ENCODE measurements at places on chromosomes 5 and 9.

GRCh38 chr9:103615994-103616393 lies 478.1 kb upstream of the SMC2 start:
- DNase-seq, result no peak

GRCh38 chr5:33229216-33229615 lies 211.5 kb upstream of the TARS1 start:
- DNase-seq, result no peak

DNA sequence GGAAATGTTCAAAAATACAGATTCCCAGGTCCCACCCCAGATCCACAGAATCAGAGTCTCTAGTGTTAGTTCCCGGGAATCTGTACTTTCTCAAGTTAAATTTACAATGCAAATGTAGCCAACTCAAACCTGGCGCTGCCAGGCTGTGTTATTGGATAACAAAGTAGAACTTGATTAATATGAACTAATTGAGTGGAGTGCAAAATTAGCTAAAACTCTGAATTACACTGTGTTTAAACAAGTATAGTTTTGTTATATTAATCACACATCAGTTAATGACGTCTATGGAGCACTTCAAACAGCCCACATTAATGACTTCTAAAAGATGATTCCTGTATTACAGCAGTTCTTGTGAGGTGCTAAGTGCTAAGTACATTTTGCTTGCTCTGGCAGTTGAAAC lies 32.4 kb upstream of the CYFIP2 start:
- no peak for DNase-seq

- DNase-seq, result no peak
Measured at GRCh38 chr5:176703857-176704256, 56.6 kb downstream of the TSPAN17 start.

DNA sequence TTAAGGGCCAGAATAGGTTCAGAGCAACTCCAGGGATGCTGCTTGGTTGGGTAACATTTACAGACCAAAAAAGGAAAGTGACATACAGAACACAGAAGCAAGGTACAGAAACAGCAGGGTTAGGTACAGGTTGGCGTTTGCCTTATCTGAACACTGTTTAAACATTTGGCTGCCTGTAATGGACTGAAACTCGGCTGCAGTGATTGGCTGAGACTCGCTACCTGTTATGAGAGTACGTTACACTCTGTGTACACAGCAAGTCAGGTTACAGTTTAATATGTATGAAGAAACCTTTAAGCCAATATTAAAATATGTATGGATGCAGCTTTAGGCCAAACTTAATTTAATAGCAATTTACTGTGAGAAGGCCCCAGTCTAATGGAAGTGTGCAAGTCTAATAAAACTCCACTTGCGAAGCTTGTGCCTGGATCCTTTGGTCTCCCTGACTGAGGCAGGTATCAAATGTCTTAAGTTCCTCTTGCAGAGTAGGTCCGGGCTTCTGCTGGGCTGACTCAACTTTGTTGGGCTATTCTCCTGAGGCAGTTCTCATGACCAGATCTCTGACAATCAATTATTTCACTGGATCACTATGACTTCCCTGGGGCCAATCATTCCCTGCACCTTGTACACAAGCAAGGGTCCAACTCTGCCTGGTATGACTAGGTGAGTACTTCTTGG lies 204.9 kb downstream of the ZNF462 start:
- DNase-seq, result no peak

- DNase-seq, result no peak
Measured at GRCh38 chr5:74186356-74187315, 453.9 kb downstream of the ENC1 start.

DNA sequence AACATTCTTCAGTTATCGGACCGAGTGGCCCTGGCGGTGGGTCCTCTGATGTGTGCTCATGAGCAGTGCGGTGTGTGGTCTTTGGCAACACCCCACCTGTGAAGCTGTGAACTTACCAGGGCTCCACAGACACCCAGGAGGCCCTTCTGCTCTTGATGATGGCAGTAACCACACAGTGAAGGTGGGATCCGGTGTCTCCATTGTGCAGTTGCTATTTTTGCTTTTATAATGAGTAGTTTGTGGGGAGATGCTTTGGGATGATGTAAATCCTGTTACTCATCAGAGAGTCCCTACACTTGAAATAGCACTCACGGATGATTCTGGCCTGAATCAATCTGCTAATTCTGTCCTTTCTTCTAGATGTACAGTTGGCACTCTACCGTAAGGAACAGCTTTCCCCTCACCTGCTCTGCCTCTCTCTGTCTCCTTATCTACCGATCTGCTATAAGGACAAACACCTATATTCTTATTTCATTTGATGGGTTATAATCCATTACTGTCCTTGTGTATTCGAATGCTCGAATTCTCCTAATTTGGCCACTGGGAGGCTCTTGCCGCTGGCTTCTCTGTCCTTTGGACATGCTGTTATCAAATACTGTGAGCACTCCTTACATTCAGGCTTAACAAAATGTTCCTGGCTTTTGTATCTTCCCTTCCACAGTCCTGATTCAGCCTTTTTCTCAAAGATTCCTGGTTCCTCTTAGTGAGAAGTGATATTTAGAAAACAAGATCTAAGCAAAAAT lies 20.2 kb downstream of the ATPSCKMT start:
- DNase-seq, result no peak

DNA sequence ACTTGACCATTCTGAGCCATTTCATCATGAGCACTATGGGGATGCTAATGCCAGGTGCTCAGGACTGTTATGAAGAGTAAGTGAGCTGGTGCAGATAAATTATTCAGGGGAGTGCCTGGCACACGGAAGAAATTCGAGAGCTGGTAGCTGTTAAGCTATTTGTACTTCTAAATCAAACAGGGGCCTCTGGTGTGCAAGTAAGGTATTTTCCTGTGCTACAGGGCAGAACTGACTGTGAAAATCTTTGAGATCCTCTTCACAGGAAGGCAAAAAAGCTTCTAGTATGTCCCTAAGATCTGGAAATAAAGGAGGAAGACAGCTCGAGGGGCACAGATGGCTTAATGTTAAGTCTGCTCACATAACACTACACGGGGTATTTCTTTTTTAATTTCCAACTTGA lies 106.3 kb upstream of the SPOCK1 start:
- DNase-seq, result no peak

GRCh38 chr5:142585451-142585850 lies 100.4 kb downstream of the FGF1 start:
- DNase-seq, result no peak

GRCh38 chr5:150574818-150575547 lies 65.5 kb upstream of the SYNPO start:
- no peak for DNase-seq

GRCh38 chr9:136838314-136839228 lies 3.7 kb upstream of the AJM1 start:
- DNase-seq, result no peak

GRCh38 chr5:13508559-13508958 lies 435.9 kb downstream of the DNAH5 start:
- DNase-seq, result no peak

GRCh38 chr9:109907810-109908458 lies 127.9 kb downstream of the PALM2AKAP2 start:
- no peak for DNase-seq

DNA sequence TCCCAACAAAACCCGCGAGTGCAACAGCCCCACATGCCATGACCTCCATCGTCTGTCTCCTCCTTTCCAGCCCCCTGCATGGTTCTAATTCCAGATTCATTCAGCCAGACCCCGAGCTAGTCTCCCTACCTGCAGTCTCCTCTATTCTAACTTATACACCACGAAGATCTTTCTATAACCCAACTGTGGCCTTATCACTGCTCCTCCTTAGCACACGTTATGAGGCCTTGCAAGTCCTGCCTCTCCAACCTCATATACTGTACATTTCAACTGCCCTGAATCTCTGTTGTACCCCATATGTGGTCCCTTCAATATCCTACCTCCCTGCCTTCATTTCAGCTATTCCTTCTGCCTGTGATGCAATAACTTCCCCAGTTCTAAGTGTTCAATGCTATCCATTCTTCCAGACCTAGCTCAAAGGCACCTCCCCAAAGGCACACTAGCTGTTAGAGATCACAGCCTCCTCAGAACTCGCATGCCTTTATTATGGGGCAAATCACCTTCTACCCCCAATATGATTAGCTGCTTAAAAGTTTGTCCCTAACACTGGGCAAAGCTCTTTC lies 215.1 kb upstream of the TRIM32 start:
- no peak for DNase-seq

DNA sequence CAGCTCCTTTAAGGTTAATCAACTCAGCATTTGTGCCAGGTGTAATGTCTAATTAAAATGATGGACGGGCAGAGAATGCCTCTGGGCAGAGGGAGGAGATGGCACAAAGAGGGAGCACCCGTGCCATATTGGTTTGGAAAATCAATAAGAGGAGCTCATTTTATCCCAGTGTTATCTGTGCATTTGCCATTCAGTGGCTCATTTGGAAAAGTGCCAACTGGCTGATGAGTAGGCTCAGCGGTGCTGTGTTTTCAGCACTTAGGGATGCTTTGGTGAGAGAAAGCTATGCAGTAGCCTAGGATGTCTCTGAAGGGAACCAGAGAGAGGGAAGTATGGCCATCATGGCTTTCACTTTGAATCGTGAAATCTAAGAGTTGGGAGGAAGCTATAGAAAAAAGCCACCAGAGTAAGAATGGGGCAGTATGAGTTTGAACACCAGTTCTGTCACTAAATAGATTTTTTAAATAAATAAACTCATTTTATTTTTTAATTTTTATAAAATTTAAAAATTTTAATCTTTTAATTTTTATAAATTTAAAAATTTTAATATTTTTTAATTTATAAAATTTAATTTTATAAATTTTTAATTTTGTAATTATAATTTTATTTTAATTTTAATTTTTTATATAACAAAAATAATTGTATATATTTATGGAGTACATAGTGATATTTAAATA lies 472.8 kb downstream of the BRINP1 start:
- DNase-seq, result no peak

DNA sequence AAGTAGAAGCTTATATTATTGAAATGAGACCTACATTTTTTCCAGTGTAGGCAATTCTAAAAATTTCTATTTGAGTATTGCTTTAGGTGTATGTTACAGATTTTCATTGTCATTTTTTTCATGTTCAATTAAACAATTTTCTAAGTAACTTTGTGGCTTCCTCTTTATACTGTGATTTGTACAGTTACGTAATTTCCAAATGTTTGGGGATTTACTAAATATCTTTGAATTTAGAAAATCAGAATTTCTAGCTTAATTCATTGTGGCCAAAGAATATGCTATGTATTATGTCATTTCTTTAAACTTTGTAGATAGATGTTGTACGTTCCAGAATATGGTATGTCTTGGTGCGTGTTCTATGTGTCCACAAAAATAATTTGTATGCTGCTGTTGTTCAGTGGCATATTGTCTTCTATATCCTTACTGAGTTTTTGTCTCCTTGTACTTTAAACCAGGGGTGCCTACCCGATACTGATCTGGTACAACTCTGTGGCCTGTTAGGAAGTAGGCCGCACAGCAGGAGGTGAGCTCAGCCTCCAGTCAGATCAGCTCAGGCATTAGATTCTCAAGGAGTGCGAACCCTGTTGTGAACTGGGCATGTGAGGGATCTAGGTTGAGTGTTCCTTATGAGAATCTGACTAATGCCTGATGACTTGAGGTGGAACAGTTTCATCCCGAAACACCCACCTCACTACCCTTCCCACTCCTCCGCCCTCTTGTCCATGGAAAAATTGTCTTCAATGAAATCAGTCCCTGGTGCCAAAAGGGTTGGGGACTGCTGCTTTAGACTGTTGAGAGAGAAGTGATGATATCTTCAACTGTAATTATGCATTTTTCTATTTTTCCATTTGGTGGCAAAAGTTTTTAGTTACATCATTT lies 63.5 kb downstream of the UBE2R2 start:
- DNase-seq, result no peak

DNA sequence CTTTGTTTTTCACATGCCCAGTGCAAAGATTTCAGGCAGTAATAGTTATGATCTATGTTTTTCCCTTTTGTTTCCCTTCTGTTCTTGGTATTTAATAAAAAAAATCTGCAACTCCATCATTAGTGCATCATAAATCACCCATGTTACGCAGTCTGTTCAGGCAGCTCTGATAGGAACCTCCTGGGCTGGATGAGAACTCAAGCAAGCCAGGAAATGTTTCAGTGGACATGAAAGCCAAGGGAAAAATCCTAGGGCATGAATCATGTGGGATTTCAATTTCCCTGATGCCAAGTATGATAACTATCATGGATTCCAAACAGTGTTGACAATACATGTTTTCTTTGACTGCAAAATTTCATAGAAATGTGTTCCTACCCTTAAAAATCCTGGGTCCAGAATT lies 119.7 kb upstream of the TARS1 start:
- DNase-seq, result no peak

DNA sequence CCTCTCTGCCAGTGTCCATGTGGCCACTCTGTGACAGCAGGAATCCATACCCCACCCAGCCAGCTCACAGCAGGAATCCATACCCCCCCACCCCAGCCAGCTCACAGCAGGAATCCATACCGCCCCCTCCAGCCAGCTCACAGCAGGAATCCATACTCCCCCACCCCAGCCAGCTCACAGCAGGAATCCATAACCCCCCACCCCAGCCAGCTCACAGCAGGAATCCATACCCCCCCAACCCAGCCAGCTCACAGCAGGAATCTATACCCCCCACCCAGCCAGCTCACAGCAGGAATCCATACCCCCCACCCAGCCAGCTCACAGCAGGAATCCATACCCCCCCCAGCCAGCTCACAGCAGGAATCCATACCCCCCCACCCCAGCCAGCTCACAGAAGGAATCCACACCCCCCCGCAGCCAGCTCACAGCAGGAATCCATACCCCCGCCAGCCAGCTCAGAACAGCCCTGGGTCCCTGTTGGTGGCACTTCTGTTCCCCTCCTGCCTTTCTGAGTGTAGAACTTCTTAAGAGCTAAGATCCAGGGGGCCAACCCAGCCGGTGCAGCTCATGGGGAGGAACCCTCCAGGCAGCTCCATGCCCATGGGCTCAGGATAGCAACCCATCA lies 8.4 kb upstream of the RXRA start:
- no peak for DNase-seq

DNA sequence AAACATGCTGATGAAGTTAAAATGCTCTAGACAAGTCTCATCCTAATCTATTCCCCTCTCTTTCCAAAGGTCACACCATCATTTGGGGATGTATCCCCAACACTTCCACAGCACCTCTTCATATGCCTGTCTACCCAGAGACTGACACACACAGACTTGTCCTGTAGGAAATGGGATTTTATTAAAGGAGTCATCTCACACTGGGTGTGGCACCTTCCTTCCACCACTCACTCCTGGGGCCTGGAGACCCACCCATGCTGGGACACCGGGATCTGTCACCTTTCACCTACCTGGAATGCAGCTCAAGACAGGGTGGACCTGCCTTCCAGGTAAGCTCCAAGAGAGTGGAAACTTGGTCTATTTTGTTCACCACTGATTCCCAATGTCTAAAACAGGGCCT lies 99.4 kb upstream of the HAND1 start:
- no peak for DNase-seq

GRCh38 chr5:124056991-124057723 lies 545.2 kb downstream of the CSNK1G3 start:
- no peak for DNase-seq

GRCh38 chr9:107299437-107299836 lies 16.4 kb downstream of the RAD23B start:
- DNase-seq, result no peak

- DNase-seq, result no peak
Measured at GRCh38 chr5:95823738-95824609, 1.4 kb upstream of the GLRX start.

- no peak for DNase-seq
Measured at GRCh38 chr9:33620738-33621439, 96.8 kb downstream of the ANKRD18B start.
